ENCODE measurements at places on chromosomes 6 and 20. TPM values are rescaled to one million over a fixed set of nuclear protein-coding genes. Genes with fewer than 3 reads are reported as not detected.

Gene SPTLC3
- total RNA-seq = not detected

Gene MICB
- total RNA-seq = 13.2 TPM

Gene FOXP4
- total RNA-seq = 3.6 TPM

Gene EYA4
- not detected for total RNA-seq

Gene DPPA5
- not detected for total RNA-seq

Gene HRH3
- total RNA-seq = not detected

Gene HM13
- 69.6 TPM for total RNA-seq

Gene EYS
- total RNA-seq = not detected

Gene PFDN4
- 70.7 TPM for total RNA-seq

Gene ZNF165
- total RNA-seq = 0.26 TPM

Gene ARID1B
- total RNA-seq = 174 TPM

Gene PAK5
- total RNA-seq = not detected

Gene LRRC73
- 0.69 TPM for total RNA-seq

Gene CASS4
- total RNA-seq = not detected

Gene RNF144B
- total RNA-seq = 36.4 TPM

Gene LGSN
- not detected for total RNA-seq

Gene KHDRBS2
- total RNA-seq = 40.1 TPM

Gene SLC17A2
- not detected for total RNA-seq

Gene DEFB125
- total RNA-seq = not detected

Gene KCNB1
- total RNA-seq = not detected

Gene LY6G6D
- not detected for total RNA-seq

Gene C6orf136
- 10.0 TPM for total RNA-seq

Gene KIFC1
- total RNA-seq = 42.8 TPM

Gene MRPL2
- total RNA-seq = 21.3 TPM

Gene OPN5
- not detected for total RNA-seq

Gene TTLL9
- total RNA-seq = not detected

Gene F13A1
- 0.78 TPM for total RNA-seq

Gene CYP21A2
- not detected for total RNA-seq

Gene PRR18
- total RNA-seq = not detected

Data from Karpas-422 (cell line).